ENCODE measurements at places on chromosomes 4 and X.

DNA sequence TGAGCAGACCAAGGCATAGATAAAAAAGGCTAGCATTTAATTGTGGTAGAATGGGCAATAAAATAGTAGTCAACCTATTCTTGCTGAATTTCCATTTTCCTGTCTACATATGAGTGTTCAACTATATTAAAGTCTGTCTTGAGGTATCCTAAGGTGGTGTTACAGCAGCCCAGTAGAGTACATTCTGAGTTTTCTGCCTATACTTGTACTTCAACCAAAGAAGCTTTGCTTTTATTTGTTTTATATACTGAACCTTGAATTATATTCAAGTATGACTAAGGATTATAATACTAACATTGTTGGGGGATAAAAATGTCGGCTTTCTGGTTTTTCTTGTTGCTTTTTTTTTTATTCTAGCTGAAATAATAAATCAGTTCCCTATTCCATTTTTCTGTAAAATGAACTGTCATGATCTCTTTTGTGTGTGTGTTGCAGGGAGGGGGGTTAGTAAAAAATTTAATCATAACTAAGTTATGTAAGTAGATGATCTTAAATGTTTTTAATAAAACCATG is 106.7 kb downstream of the PDLIM5 start:
- DNase-seq = no peak

DNA sequence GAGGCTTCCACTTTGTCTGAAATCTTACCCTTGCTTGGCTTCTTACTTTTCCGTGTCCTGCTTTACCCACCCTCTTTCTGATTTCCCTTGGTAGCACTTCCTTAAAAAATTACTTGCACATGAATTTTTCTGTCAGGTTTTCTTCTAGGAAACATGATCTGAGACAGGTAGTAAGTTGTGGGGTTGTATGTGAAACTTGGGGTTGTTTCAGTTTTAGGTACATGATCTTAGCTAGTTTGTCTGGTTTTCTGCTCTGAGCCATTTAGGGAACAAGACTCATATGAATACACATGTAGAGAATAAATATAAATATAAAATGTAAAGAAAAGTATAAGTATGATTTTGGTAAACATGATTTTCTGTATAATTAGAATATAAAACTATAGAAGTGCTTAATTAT is 17.4 kb upstream of the ARMCX2 start:
- no peak for DNase-seq

- DNase-seq = no peak
Observed at GRCh38 chrX:16990839-16991238, 44.4 kb downstream of the REPS2 start.

GRCh38 chr4:35105486-35105885 is 1138.8 kb downstream of the ARAP2 start:
- DNase-seq = no peak

- DNase-seq = no peak
Observed at GRCh38 chr4:165185448-165185847, 21.9 kb upstream of the KLHL2 start.

DNA sequence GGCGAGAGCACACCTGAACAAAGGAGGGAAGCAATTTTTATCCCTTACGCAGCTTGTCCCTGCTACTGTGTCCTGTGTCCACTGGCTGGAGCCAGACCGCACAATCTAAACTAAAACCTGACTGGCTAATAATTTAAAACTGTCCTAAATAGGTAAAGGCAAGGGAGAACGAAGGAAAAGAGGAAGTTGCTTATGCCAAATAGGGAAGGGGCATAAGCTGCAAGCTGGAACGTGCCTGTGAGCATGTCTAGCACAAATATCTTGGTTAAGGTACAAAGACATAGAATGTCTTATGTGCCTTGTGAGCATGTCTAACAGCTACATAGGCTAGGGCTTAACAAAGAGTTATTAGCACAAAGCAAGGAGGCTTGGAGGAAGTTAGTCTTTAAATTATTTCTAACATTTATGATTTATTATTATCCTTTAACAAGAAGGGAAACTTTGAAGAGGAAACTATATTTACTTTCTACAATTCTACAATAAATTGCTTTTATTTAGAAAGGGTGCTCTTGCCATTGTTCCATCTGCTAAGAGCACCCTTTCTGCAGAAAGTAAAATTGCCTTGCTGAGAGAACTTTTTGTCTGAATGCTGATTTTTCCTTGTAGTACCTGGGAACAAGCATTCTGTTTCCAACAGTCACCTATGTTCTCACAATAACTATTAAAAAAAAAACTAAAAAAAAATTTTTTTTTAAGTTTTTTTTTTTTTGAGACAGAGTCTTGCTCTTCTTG is 80.6 kb upstream of the CBR4 start:
- DNase-seq = no peak

DNA sequence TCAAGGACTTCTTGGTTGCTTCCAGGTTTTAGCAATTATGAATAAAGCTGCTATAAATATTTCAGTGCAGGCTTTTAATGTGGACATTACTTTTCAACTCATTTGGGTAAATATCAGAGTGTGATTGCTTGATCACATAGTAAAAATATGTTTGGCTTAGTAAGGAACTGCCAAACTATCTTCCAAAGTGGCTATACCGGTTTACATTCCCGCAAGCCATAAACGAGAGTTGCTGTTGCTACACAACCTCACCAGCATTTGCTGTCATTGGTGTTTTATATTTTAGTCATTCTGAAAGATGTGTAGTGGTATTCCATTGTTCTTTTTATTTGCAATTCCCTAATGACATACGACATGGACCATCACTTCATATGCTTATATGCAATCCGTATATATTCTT is 30.9 kb upstream of the SPOCK3 start:
- no peak for DNase-seq

DNA sequence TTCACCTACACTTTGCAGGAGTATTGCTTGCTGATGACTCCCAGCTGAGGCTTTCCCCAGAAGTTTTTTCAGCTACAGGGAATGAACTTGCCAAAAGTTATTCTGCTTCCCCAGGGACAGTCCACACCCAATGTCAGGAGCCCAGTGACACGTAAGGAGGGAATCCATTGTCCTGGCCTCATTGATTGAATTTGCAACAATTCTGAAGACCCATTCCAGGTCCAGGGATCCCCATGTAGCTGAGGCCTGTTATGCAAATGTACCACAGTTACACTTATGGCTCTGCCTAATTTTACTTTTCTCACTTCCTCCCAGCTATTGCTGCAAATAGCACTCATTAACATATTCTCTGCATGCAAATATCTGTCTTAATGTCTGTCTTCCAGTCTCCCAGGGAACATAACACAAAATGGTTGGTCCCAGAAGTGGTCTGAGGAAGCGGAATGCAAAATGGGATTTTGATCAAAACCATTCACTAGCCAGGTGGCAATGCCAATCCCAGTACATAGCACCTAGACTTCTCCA is 113.7 kb upstream of the ACTRT1 start:
- DNase-seq = no peak

DNA sequence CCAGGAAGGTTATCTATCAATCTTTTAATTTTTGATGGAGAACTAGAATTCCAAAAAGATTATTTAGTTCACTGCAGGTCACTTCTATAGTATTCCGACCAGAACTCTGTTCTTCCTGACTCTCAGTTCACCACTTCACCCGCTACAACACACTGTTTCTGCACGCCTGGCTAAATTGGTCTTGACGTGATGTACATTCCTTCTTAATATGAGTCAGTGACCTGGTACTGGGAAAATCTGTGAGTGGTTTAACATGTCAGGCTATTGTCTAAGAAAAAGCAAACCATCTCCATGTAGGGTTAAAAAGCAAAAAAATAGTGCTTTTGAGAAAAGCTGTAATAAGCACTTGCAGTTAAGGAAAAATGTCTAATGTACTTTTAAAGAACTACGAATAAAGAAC is 120.4 kb downstream of the NDST3 start:
- no peak for DNase-seq

DNA sequence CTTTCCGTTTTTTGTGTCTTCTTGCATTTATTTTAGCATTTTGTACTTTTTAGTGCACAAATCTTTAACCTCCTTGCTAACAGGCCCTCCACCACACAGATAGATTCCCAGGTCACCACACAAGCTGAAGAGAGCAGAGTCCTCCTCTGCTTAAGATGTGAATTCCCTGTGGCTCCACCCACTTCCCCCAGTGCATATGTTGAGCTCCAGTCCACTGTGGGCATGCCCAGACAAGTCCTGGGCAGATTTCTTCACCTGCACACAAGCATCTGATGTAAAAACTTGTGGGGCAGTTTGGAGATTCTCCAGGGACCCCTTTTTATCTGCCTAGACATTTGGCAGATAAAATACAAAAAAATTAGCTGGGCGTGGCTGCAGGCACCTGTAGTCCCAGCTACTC is 19.8 kb upstream of the PASD1 start:
- DNase-seq = no peak

GRCh38 chr4:103934178-103934789 is 214.5 kb upstream of the TACR3 start:
- DNase-seq = peak; percentile 60

- no peak for DNase-seq
Observed at GRCh38 chr4:118587116-118587831, 97.9 kb upstream of the METTL14 start.

- DNase-seq = no peak
Observed at GRCh38 chr4:63764400-63764799, 644.9 kb downstream of the TECRL start.

DNA sequence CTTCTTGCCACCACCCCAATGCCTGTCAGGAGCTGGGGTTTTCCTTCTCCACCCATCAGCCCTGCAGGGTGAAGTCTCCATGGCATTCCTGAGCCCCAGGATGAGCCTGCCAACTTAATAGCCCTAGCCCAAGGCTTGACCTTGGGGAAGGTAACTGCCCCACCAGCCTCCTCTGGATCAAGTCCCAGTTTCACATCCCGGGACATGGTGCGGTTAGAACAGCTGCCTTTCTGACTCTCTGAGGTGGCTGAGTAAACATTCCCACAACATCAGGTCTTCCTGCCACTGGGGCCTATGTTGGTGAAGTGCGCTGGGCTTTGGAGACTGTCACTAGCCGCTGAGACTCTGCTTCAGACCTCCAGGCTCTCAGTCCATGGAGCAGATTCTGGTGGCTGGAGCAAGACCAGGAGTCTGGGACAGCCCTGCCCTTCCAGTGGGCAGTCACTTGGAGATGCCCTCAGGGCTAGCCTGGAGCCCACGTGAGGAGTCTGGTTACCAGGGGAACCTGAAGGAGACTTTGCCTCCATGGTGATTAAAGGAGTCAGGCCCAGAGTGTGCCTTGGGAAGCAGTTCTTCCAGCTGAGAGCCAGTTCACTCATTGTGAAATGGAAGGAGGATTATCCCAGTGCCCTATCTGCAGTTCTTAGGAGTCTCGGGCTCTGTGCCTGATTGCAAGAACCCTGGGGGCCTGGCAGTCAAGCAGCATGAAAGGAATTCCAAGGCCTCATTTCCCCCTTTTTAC is 56.8 kb downstream of the SMIM20 start:
- no peak for DNase-seq

DNA sequence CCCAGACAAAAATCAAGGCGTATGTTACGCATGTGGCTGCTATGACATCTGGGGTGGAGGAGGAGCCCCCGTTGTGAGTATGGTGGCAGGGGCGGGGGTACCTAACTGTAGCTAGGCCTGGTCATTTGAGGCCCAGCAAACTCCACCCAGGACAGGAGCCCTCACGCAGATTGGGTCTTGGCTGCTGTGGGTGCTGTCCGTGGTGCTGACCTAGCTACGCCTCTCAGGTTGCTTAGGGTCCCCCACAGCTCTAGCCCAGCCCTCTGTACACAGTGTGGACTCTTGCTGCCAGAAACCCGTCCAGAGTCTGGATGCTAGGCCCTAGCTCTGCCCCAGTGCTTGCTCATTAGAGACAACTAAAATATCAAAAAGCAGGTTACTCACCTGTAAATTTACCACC is 146.7 kb upstream of the PSAPL1 start:
- no peak for DNase-seq

DNA sequence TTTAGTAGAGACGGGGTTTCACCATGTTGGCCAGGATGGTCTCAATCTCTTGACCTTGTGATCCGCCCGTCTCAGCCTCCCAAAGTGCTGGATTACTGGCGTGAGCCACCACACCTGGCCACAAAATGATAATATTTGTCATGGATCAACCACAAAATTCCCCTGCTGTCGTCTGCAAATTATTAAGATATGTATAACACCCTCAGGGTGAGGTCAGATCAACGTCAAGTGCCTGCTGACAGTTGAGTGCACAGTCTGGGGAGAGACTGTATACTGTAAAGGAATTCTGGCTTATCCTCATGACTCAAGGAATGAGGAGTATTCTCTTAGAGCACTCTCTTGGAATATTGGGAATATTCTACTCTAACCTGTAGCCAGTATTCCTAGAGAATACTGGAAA is 11.2 kb downstream of the EPGN start:
- no peak for DNase-seq

GRCh38 chr4:121428721-121429120 is 47.9 kb upstream of the QRFPR start:
- no peak for DNase-seq

DNA sequence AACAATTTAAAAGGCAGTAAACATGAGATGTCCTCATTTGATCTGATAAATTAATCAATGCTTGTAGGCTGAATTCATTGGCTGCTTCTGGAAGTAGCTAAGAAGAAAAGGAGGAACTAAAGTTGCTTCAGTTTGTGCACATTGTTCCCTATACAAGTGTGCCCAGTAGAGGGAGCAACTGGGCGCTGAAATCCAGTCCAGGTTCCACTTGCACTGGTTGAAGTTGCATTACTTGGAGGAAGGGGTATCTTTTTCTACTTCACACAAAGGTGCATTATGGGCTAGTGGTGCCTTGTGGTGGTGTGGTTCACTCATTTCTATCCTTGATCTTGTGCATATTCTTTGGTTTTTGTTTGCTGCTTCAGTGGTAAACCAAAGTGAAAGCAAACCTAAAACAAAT is 67.9 kb upstream of the SOX3 start:
- peak; percentile 67 for DNase-seq

- DNase-seq = no peak
Observed at GRCh38 chr4:118770741-118771187, 65.2 kb downstream of the SEC24D start.

DNA sequence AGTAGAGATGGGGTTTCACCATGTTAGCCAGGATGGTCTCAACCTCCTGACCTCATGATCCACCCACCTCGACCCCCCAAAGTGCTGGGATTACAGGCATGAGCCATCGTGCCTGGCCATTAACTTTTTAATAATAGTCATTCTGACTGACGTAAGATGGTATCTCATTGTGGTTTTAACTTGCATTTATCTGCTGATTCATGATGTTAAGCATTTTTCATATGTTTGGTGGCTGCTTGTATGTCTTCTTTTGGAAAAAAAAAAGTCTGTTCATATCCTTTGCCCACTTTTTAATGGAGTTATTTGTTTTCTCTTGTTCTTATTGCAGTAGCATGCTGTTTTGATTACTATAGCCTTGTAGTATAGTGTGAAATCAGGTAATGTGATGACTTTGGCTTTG is 45.8 kb downstream of the ANXA10 start:
- no peak for DNase-seq

GRCh38 chr4:87309625-87310024 is 13.1 kb downstream of the HSD17B13 start:
- DNase-seq = no peak

- DNase-seq = no peak
Observed at GRCh38 chr4:2867758-2868491, 24.3 kb downstream of the ADD1 start.

DNA sequence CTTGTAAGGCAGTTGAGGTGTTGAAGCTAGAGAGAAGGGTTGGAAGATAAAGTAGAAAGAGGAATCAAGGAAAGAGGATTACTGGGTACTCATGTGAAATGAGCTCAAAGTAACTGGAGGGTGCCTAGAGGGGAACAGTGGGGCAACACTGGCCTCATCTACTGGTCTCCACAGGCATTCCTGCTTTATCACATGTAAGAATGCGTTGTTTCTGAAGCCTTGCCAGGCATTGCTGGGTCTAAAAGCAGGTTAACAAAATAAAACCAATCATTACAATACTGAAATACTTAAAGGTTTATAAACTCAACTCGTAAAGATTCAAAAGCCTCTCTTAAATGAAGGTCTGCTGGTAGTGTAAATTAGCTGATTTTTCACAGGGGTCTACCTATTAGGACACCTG is 96.0 kb downstream of the FANCB start:
- DNase-seq = no peak

All from SK-MEL-5 (cell line).